HuH-7 (cell line): ENCODE measurements at places on chromosomes 13 and 19.

DNA sequence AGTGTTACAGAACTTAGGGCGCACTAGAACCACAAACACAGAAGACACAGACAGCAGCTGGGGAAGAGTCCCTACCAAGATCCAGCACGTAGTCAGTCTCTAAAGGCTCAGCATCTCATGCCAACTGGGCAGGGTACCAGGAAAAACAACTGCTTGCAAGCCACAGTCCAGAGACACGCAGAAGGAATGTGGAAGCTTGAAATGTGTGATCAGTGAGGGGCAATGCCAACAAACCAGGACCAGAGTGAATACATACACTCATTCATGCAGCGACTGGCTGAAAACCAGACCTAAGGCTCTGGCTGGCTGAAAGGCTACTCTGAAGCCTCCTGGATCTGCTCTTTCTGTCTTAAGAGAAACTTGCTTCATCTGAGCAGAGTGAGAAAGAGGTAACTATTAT, 1484.8 kb downstream of the EFNB2 start:
- no peak for DNase-seq

DNA sequence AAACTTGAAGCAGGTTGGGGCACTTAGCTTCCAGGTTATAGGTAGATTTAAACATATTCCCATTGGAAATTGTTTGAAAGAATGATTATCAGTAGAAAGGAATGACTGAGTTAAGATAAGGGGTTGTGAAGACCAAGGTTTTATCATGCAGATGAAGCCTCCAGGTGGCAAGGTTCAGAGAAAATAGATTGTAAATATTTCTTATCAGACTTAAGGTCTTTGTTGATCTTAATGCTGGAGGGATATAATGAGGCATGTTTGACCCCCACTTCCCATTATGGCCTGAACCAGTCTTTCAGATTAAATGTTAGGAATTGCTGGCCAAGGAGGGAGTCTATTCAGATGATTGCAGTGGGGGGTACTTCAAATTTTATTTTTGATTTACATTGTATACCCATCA, 1486.5 kb upstream of the PRR20A start:
- DNase-seq = no peak

- peak; percentile 37 for DNase-seq
These were observed 8.0 kb downstream of the ABHD13 start for GRCh38 chr13:108226184-108226583.

DNA sequence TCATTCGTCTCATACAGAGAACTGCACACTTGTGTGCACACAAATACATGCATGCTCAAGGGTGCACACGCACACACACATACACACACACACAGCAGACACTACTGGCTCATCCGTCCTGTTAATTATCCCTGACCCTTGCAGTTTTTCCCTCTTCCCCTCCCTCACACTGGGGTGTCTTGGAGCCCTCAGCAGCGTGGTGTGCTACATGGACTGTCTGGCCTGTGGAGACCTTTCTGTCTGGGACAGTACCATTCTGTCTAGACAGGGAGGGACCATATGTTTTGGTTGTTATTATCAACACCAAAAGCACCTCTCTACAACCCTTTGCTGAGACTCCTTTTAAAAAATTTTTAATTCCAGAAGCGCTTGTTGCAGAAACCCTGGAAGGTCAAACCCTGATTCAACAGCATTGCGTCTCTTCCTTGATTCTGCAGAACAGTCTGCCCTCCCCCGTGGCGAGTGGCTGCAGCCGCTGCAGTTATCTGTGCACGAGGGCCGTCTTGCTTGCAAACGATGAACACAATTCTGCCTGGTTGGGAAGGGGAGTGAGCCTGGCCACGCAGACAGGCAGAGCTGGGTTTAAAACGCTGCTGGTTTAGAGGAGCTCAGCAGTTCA, 374.0 kb downstream of the IRS2 start:
- DNase-seq = no peak

- no peak for DNase-seq
These were observed 111.8 kb upstream of the EDNRB start for GRCh38 chr13:78030341-78030896.

DNA sequence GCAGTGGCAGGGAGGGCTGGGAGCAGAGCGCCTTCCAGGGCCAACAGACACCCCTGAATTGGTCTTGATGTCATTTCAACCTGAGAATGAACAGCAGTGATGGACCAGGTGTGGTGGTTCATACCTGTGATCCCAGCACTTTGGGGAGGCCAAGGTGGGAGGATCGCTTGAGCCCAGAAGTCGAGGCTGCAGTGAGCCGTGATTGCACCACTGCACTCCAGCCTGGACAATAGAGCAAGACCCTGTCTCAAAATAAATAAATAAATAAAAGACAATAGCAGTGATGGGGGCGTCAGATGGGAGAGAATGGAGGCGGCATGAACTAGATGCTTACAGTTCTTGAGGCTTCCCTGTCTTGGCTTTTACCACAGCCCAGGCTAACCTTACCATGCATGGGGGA, 46.1 kb upstream of the ONECUT3 start:
- no peak for DNase-seq

- DNase-seq = no peak
These were observed 1712.4 kb downstream of the EFNB2 start for GRCh38 chr13:104823071-104823470.

- no peak for DNase-seq
These were observed 7.6 kb upstream of the MLLT1 start for GRCh38 chr19:6287269-6287885.

GRCh38 chr19:10911579-10912363, 16.7 kb downstream of the YIPF2 start:
- DNase-seq = no peak

GRCh38 chr13:40343550-40344269, 322.7 kb downstream of the FOXO1 start:
- DNase-seq = no peak

DNA sequence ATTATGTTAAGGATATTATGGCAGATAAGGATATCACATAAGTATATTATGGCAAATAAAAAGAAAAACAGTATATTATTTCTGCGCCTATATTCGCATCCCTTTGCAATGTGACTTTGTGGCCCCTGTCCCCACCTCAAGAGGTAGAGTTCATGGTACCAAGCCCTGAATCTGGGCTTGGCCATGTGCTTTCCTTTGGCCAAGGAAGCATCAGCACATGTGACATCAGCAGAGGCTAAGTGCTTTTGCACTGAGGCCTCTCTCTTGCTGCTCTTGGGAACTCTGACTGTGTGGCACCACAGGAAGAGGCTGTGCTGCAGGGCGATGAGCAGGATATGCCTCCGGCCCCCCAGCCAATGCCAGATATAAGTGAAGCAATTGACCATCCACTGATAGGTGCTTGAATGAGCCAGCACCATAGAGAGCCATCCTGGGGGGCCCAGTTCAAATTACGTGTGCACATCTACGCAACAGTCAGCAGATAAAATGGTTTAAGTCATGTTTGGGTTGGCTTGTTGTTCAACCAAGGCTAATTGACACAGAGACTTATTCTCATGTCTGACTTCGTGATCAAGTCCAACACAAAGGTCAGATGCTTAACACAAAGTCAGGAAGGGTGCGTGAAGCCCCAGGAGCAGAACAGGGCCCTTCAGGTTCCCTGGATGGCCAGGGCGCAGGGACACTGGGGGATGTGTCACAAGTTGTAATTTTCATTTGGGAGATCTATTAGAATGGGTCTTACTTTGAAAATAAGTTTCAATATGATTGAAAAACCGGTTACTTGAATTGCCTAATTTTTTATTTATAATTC, 173.3 kb downstream of the COL4A1 start:
- DNase-seq = no peak

- peak; percentile 28 for DNase-seq
These were observed 195.5 kb downstream of the RGCC start for GRCh38 chr13:41652735-41653361.

DNA sequence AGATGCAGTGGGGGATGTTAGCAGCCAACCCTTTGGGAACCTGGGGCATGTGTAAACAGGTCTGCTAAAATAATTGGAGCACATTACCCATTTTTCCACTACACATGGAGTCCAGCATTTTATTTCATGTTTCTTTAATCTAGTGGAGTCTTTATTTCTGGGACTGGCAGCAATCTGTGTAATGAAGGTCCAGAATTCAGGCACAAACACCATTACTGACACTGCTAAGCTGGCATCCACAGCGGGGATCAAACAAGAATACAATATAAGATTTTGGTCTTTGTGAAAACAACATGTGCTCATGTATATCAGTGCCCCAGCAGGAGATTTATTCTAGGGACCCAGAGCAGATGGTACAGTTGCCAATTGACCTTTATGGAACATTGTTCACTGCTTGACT, 1587.0 kb upstream of the PRR20A start:
- no peak for DNase-seq

DNA sequence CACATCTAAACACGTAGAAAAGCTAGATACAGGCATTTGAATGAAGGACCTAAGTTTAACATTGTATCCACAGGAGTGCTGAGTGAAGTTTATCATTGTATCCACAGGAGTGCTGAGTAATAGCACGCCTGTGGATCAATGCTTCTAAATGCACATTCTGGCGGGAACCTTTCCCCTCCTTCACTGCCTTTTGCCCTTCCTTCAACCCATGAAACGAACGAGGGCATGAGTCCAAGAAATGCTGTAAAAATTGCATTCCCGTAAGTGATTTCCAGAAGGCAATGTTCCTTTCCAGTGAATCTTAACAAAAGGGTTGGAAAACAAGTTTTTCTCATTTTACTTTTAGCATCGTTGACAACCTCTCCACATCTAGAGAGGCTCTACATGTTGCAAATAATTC, 88.1 kb downstream of the ZDHHC20 start:
- no peak for DNase-seq

- peak; percentile 41 for DNase-seq
These were observed 11.2 kb downstream of the UNC13A start for GRCh38 chr19:17677002-17677401.

- no peak for DNase-seq
These were observed 18.0 kb downstream of the PAF1 start for GRCh38 chr19:39372941-39373340.

- no peak for DNase-seq
These were observed 184.1 kb downstream of the USP12 start for GRCh38 chr13:26987486-26988013.

DNA sequence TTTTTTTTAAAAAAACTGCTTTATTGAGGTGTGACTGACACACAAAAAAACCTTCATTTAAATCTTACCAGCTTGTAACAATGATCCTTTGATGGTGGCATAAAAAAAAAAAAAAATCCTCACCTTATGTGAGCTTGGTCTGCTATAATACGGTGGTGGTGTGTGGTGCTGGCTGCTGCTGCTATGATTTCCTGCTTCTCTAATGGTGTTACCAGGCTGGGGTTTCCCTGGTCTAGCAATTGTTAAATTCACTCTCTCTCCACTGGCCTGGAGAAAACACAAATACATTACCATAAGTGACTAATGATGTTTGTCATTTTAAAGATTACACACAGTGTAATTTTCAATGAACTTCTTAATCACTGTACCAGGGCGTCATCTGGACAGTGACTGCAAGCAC, 60.6 kb downstream of the LNX2 start:
- no peak for DNase-seq

GRCh38 chr13:62626771-62627170, 1211.1 kb upstream of the PCDH20 start:
- no peak for DNase-seq

DNA sequence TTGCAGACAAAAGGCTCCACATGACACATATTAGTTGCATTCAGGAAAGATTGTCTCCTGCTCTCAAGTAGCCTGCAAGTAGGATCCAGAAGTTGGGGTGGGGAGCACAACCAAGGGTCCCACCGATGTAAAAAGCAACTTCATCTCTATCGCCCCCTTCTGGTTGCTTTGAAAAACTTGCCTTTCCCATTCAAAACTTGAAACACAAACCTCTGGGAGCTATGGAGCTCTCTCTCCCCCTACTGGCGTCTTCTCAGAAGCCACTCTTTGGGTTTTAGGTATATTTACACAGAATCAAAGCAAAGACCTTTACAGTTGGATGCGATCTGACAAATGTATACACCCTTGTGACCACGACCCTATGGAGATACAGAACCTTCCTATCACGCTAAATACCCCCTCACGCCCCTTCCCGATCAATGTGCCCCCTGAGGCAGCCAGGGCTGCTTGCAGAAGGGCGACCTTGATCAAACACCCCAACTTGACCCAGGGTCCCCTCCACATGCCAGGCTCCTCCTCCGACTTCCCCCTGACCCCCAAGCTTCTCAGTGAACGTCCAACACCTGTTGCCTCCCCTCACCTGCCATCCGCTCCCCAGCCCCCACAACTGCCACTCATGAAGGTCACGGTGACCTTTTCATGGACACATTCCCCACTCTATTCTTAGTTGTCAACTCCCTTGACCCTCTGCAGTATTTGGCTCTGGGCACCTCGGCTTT, 10.1 kb downstream of the NOSIP start:
- DNase-seq = peak; percentile 72

- DNase-seq = no peak
These were observed 66.8 kb downstream of the TBC1D4 start for GRCh38 chr13:75415171-75415570.
